ENCODE measurements at places on chromosomes 6 and 20. TPM values are rescaled to one million over a fixed set of nuclear protein-coding genes. Genes with fewer than 3 reads are reported as not detected.

Gene CLVS2
- not detected for total RNA-seq

Gene CFB
- 0.60 TPM for total RNA-seq

Gene TRIM10
- total RNA-seq, result under 0.01 TPM

Gene TLDC2
- total RNA-seq, result not detected

Gene HLA-DQB2
- total RNA-seq, result not detected

Gene FYN
- total RNA-seq, result 53.4 TPM

Gene AGPAT4
- 6.8 TPM for total RNA-seq

Gene DUSP15
- 0.79 TPM for total RNA-seq

DNA sequence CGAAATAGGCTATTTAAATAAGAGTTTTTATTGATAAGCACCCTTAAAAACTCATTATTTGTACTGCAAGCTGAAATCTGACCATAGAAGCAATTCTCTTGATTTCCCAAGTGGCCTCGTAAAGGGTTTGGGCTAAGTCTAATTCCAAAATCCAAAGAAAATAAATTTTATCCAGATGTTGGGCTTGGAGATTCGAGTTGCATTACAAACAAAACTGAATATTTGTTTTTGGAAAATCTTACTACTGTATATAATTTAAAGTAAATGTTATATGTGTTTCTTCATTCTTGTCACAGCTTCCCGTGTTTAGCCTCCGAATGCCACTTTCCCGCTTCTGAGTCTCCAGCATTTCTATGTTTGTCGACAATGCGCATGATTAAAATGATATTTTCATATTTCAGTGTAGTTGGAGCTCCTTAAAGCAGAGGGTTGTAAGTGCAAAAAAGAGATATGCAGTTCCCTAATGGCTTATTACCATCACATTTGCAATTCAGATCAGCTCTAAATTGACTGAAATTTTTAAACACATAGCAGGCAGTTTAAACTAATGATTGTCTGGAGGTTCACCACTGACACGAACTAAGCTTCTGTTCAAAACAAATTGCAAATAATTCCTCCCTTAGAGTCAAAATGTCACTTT is 47.0 kb downstream of the PRL start:
- no peak for DNase-seq

DNA sequence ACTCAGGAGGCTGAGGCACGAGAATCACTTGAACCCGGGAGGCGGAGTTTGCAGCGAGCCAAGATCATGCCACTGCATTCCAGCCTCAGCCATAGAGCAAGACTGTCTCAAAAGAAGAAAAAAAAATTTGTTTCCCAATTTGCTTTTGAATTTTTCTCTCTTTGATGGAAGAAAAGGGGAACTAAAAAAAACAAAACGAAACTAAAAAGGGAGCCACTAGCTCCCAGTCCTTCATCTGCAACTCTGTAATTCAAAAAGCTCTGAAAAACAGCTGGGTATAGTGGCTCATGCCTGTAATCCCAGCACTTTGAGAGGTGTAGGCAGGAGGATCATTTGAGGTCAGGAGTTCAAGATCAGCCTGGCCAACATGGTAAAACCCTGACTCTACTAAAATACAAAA is 9.5 kb downstream of the OVOL2 start:
- no peak for DNase-seq

GRCh38 chr20:56222945-56223344 is 25.6 kb upstream of the MC3R start:
- no peak for DNase-seq

GRCh38 chr6:85405175-85405852 is 44.6 kb upstream of the NT5E start:
- peak; percentile 23 for DNase-seq

DNA sequence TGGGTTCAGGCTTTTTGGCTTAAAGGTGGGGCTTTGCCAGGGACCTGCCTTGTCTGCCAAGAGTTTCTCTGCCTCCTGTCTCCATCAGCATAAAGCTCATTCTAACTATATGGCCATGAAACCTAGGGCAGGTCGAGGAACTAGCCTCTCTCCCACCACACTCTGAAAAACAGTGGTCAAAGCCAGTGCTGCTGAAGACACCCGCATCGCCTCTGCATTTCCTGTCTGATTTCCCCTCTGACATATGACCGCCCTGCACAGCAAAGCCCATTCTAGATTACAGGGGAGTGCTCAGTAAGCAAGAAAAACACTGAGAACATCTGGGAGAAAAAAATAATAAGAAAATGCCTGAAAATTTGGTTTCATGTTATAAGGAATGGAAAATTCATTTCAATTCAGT is 573.6 kb downstream of the PRKN start:
- DNase-seq, result no peak

- no peak for DNase-seq
These were observed 6.7 kb upstream of the TMEM30A start for GRCh38 chr6:75291331-75291730.

DNA sequence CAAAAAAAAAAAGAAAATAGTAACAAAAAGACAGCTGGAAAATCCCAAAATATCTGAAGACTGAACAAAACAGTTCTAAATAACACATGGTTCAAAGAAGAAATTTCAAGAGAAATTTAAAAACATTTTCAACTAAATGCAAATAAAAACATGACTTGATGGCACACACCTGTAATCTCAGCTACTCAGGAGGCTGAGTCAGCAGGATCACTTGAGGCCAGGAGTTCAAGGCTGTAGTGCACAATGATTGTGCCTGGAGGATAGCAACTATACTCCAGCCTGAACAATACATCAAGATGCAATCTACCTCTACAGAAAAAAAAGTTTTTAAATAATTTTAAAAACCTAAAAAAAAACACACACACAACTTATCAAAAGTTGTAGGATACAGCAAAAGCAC is 21.6 kb upstream of the ASF1A start:
- DNase-seq, result no peak

DNA sequence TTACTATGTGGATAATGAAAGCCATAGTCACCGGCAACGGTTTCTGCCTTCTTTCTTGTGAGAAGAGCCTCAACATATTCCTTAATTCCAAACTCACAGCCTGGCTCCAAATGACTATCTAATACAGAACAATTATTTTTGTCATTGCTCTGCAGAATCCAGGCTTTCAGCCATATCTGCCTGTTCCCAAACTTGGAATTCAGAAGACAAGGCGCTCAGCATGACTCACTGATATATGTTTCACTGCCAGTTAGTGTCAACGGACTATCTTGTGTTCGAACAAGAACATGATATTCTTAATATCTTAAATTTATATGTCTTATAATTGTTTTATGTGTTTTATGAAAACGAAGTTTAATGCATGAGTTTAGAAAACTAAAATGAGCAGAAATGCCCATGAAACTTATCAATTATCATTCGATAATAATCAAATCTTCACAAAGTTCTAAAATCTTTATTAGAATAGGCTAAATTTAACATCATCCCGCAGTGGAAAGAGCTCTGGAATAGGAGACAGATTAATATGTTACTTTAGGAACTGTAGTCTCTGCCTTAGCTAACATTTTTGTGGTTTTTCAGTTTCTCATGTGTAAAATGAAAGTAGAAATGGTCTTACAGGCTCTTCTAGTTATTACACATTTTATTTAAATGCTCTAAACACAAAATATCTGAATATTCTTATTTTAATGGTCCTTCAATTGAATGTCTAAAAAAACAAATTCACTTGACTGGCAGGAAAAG is 669.3 kb upstream of the GJE1 start:
- no peak for DNase-seq

DNA sequence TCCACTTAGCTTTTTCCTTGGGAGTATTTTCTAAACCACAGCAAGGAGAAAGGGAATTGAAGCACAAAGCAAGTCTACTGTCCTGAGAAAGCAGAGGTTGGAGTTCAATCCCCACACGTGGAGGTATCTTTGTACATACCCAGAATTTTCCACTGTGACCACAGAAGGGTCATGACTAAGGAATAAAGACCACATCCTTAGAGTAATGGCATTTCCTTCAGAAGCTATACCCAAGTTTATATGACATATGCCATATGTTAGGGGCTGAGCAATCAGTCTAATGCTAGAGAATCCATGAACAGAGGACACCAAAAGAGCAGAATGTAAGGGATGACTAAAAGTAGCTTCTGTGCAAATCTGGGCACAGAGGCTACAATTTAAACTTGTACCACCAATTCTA is 46.4 kb downstream of the ATG5 start:
- no peak for DNase-seq

DNA sequence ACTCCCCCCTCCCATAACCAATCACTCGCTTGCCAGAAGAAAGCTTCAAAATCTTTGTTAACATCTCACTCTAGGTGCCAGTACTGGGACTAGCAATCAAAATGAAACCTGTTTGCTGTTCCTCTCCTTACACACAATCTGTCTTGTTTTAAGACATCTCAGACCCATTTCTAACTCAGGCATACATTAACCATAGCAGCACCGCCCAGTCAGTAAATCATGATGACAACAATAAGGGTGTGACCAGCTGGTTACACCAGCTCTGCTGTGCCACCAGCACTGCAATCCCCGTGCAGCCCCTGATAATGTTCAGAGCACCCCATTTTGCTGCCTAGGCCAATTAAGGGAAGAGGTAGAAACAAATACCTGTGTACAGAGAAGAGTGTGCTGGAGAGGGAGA is 185.2 kb upstream of the TAB2 start:
- no peak for DNase-seq

DNA sequence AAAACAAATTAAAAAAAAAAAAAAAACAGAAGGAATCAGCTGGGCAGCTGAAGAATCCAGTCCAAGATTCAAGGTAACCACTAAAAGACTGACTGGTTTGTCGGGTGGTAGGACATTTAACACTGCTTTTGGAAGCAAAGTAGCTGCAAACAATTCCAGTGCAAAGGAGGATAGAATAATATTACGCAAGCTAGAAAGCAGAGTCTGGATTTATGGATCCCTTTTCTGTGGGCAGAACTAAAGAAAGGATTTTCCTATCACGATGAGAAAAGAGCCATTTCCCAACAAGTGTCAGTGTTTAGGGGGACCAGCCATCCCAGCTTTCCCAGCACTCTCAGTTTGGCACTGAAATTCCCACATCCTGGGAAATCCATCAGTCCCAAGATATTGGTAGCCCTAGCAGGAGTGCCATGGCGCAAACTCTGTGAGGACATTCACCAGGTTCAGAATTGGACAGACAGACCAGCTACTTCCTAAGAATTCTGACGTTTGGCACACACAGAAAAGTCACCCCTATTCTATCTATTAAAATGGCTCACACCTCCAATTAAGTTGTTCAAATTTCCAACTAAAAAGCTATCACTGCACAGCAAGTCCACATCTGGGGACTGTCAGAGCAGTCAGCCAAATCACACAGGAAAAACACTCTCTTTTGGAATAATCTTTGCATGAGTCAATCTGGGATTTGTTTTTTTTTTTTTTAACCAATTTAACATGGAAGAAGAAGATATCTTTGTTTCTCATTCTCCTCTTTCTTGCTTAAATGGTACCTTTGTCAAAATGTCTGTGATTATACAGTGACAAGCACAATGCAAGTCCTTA is 356.8 kb upstream of the ARID1B start:
- DNase-seq, result no peak

DNA sequence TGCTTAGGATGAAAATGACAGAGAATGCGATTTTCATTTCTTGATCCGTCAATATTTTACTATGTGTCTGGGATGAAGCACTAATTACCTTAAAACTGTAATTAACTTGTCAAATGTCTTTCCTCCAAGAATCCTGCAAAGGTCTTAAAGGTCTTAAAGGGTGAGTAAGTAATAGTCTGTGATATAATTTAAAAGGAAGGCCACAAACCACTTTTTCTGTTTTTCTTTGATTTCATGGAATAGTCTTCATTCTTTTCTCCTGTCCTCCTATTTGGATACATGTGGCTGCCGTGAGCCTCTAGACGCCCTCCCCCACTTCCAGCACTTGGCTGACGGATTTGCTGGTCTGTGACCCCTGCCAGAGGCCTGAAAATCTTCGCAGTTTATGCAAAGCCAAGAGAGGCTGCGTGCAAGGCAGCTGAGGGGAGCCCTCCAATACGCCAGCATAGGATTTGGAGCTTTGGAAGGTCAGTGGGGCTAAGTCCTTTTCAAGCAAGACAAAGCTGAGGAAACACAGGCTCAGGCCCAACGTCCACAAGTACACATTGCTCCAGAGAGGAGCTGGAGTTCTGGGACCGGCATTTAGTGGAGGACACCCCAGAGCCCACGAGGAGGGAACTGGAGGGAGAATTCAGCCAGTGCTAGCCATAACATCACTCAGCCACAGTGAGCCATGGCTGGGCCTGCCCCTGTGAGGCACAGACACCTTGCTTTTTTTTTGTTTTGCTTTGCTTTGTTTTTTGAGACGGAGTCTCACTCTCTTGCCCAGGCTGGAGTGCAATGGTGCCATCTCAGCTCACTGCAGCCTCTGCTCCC is 382.6 kb downstream of the SMOC2 start:
- DNase-seq, result no peak
